Colonic mucosa (tissue), 4 donors: ENCODE measurements at places on chromosomes 3 and 15. TPM values are rescaled to one million over a fixed set of nuclear protein-coding genes. Genes with fewer than 3 reads are reported as not detected.
A peak's percentile ranks its signal among the peaks of the same experiment; 100 is the strongest.

LIPC gene
- 13.8 TPM for total RNA-seq

CIDEC gene
- 8.9 TPM for total RNA-seq

C3orf85 gene
- 18.8 TPM for total RNA-seq

SLC12A1 gene
- not detected for total RNA-seq

ZCWPW2 gene
- total RNA-seq: 0.32 TPM

CCR8 gene
- 0.47 TPM for total RNA-seq

GLDN gene
- total RNA-seq: 8.6 TPM

CLSTN2 gene
- total RNA-seq: 0.82 TPM

CAMK2N2 gene
- 0.19 TPM for total RNA-seq

OR5K2 gene
- not detected for total RNA-seq

DNA sequence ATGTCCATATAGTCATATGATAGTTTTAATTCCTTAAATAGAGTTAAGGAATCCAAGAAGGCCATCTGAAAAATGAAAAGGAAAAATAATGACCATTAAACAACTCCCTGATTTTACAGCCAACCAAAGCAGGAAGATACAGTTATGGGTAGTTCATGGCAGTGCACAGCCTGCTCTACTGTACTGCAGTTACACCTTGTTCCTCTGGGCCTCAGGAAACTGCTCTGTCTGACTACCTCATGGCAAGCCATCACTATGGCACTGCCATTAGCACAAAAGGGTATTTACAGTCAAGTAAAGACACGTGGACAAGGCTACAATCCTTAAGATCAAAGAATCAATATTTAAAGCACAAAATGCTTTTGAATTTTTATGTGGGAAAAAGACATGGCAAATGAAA, 19.5 kb downstream of the SECISBP2L start:
- DNase-seq: no peak

GRCh38 chr3:111906656-111907055, 47.6 kb downstream of the PHLDB2 start:
- DNase-seq: no peak

DNA sequence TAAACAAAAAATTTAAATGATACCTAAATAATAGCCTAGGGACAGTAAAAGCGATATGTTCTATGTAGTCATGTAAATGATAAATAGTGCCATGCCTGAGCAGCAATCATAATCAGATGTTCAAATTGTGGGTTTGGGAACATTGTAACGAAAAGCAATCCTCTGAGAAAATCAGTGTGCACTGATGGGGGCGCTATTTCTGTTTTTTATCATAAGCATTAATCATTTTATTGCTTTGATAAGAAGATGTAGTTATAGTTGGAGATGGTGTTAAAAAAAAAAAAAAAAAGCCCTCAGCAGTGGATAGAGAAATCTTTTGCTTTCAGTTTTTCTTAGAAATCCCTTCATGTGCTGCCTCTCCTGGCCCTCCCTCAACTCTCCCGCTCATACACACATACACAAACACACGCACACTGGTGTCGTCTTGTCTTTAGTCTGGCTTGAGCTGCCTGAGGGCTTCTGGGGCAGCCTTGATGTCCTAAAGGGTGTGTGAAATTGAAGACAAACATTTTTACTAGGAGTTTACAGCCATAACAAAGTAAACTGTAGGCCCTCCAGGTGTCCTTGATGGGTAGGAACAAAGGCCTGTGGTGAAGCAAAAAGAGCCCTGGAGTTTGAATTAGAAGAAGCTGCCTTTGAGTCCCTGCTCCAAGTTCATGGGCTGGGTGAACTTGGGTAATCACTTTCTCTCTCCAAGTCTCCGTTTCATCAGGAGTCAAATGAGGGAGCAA, 428.1 kb downstream of the SOX2 start:
- no peak for DNase-seq

DNA sequence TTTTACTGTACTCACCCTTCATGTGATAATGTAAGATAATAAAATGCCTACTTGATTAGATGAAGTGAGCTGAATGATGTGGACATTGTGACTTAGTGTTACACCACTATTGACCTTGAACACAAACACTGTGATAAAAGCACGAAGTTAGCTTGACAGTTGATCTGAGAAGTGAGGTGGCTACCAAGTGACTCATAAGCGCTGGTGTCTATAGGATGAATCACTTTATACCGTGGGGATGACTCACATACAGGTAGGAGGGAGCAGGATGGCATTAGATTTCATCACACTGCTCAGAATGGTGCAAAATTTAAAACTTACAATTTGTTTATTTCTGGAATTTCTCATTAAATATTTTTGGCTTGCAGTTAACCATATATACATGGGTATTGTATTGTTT, 174.7 kb upstream of the CNTN3 start:
- DNase-seq: no peak

DNA sequence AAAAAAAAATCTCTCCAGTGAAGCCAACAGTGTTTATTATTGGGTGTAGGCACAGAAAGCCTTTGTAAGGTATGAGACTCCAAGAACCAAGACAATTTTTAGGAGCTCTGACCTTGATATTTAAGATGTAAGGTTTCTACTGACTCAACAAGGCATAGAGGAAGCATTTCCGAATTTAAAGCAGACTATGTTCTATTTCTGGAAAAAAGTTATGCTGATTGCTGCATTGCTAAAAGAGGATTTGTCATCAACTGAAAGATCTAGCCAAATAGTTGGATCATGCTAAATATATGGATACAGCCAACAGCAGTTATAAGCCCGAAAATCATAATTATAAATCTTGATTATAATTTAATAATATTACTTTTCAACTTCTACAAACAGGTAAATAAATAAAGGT, 53.3 kb upstream of the MELTF start:
- no peak for DNase-seq

DNA sequence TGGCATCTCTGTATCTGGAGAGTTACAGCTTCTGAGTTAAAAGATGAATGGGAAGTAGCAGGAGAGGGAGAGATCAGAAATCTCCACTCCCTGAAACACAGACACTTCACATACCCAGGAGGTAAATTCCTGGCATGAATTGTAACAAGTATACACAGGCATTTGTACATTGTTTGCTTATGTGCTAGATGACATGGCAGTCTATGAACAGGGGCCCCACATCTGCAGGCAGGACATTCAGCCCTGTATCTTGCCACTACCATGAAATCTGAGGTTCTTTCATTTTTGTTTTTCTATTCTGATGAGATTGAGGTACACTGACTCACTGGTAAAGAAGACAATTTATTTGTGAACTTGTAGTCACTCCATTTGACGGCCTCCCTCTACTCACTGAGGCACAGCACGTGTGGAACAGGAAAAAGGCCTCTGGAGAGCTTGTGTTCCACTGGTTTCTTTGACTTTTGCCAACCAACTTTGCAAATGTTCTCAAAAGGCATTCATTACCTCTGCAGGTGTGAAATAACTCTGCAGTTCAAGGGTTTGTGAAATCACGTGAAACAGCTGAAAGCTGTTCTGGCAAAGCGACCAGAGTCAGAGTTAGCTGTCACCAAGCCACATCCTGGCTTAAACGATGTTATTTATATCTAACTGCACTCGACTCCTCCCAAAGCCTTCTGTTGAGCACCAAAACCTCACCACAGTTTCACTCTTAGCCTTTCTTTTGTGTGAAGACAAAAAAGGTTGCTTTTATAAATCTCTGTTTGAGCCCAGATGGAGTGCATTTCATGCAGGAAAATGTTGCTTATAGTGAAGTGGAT, 401.3 kb upstream of the CFAP20DC start:
- peak; percentile 19 for DNase-seq

GRCh38 chr3:196537319-196537984, 22.3 kb upstream of the SMCO1 start:
- DNase-seq: peak; percentile 58

DNA sequence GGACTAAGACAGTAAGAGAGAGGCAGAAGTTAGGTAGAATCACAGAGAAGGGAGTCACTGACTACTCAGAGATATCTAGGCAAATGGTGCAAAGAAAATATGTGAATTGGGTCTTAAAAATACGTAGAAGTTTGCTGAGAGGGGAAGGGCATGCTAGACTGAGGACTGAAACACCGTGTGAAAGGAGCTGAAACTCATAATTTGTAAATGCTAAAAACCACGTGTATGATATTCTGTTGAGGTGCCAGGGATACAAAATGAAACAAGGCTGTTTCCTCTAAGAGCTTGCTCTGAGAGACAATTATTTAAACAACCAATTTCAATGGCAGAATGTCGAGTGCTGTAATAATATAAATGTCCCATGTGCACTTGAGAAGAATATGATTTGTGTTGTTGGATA, 47.2 kb downstream of the NCK1 start:
- no peak for DNase-seq

DNA sequence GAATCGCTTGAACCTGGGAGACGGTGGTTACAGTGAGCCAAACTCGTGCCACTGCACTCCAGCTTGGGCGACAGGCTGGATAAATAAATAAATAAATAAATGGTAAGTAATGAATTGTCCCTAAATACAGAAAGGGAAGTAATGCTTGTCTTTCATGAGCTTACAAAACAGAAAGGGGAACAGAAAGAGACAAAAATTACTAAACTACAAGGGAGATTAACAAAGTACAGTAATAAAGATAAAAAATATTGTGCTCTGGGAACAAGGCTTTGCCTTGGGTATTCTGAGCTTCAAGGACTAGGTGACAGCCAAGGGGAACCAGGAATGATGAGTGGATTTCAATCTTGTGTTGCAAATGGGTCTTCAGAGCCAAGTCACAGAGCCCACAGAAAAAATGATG, 9.2 kb upstream of the HLTF start:
- DNase-seq: no peak

GRCh38 chr15:56428821-56429458, 36.0 kb downstream of the MNS1 start:
- no peak for DNase-seq

DNA sequence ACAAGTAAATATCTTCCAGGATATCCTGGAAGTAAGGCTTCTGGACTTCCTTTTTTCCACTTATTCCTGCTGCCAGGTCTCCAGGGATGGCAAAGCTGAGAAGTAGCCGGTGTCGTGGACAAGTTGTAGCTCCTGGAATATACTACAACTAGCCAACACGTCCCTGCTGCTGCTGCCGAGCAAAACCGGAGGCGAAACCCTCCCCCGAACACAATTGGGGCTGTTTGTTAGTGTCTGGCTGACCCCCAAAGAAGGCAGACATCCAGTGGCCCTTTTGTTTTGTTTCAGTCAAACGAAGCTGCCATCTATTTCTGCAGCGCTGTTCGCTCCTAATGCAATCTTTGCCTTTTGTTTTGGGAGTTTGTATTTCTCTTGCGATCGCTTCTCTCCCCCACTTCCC, 45.3 kb upstream of the EIF5A2 start:
- DNase-seq: no peak

DNA sequence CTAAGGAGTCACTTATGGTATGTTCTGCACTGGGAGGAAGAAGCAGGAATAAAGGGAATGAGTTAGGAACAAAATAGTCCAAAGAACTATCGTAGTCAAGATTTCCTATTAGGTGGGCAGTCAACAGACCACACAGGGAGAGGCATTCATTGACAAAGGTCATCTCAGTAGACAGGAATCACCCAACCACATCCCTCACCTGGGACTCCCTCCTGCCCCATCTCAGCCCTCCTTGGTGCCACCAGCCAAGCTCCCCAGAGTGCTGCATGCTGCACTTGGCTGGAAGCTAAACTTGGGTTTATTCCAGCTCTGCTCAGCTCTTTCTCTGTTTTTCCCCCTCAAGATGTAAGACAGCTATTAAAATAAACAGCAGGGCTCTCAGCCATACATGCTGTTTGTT, 72.3 kb upstream of the CTNNB1 start:
- DNase-seq: no peak

DNA sequence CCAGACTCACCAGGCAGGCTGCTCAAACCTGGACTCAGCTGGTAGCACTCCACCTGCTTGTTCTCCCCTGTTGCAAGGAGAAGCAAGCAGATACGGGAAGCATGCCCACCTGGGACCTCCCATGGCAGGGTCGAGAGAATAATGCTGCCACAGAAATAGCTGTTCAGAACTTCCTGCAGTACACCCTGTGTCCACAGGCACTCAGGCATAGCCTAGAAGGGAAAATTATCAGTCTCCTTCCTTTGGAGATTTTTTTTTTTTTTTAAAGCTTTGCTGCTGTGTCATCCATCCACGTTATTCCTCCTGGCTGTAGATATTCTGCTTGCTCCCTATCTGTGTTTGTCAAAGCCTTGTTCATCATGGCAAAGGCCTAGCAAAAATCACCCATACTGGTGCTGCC, 32.7 kb upstream of the RPS17 start:
- no peak for DNase-seq

- no peak for DNase-seq
These were observed 29.1 kb upstream of the NOX5 start for GRCh38 chr15:68985361-68985891.

DNA sequence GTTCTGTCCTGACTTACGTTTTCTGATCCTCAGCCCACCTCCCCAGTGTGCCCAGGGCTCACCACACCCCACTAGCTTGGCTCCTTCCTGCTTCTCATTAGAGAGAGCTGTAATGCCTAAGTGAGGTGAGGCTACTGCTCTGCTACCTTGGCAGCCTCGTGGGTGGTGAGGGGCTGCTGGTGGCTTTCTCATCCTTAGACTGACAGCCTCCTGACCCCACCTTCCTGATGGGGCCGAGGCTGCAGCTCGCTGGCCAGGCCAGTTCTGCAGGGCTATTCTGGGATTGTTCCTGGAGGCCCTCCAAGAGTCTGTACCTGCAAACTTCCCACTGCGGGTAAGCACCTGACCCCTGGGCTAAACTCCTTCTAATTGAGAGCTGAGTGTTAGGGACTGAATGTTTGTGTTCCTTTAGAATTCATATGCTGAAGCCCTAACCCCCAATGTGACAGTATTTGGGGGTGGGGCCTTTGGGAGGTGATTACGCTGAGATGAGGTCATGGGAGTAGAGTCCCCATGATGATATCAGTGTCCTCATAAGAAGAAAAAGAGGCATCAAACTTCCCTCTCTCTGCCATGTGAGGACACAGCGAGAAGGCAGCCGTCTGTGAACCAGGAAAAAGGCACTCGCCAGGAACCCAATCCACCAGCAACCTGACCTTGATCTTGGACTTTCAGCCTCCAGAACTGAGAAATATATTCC, 38.1 kb upstream of the IQSEC1 start:
- DNase-seq: peak; percentile 50

GRCh38 chr3:169923831-169924230, 12.5 kb downstream of the SAMD7 start:
- DNase-seq: no peak

DNA sequence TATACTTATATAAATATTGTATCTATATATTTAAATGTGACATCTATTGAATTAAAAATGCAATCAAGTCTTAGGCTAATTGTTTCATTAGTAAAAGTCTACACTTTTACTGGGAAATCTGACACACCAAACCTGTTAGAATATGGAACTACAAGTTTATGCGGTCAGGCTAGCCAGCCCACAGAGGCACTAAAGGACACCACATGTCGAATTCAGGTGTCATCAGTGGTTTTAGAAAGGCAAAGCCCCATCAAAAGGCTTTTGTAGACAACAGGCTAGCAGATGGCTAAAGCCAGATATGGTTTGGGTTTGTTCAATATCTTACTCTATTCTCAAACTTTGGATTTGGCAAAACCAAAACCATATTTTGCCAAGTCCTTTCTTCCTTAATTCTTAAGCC, 411.0 kb downstream of the MECOM start:
- no peak for DNase-seq
